ENCODE measurements at places on chromosomes 5 and 9. TPM values are rescaled to one million over a fixed set of nuclear protein-coding genes. Genes with fewer than 3 reads are reported as not detected.

DNA sequence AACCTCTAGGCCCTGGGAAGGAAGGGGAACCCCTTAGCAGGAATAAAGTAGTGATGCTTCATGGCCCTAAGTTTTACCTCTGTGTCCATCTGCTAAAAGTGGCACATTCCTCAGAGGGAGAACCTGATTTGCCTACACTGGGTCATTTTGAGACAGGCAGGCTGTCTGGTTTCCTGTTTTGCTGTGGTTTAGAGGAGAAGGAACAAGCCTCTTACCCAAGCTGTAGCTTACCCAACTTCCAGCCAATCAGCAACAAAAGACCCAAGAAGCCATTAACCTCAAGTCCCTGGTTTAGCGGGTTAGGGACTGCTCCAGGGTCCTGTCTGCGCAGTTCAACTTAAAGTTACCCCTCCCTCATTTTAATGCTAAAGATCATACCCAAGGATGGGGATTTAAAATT is 411.0 kb downstream of the MAT2B start:
- no peak overlapping the region for H3K4me3 ChIP-seq
- H3K27ac ChIP-seq, result no peak overlapping the region
- no peaks in the 10 kb centered on the region for H3K36me3 ChIP-seq
- DNase-seq, result no peak

- H3K27me3 ChIP-seq, result no peaks in the 10 kb centered on the region
- H3K27ac ChIP-seq, result no peak overlapping the region
- no peak for DNase-seq
- peaks cover 9% of the 10 kb centered on the region for H3K4me1 ChIP-seq
- no peaks in the 10 kb centered on the region for H3K36me3 ChIP-seq
These were observed 2.1 kb downstream of the CA9 start for GRCh38 chr9:35675732-35676392.

- no peak for DNase-seq
- no peaks in the 10 kb centered on the region for H3K36me3 ChIP-seq
- H3K27me3 ChIP-seq, result no peaks in the 10 kb centered on the region
- no peak overlapping the region for H3K4me3 ChIP-seq
These were observed 58.4 kb upstream of the TRIM32 start for GRCh38 chr9:116628716-116629115.

GRCh38 chr5:117065161-117065560 is 490.5 kb upstream of the SEMA6A start:
- no peaks in the 10 kb centered on the region for H3K36me3 ChIP-seq
- H3K27me3 ChIP-seq, result no peaks in the 10 kb centered on the region
- no peaks in the 10 kb centered on the region for H3K4me1 ChIP-seq
- H3K27ac ChIP-seq, result no peak overlapping the region
- DNase-seq, result no peak

DNA sequence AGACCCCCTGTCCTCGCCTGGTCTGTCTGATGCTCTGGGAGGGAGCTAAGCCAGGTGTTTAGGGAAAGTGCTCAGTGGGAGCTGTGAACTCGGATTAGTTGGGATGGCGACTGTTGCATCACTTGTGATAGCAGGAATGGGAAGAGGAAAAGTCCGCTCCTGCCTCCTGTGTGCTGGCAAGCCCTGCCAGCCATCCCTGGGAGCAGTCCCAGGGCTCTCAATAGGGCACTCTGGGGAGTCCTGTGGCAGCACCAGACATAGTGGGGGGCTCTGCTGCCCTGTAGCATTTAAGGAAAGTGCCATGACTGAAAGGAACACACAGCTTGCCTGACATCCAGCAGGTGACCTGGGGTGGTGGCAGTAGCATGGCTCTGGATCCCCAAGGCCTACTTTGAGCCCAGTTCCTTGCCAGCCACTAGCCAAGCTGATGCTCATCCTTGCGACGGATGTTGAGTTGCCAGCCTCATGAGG is 81.5 kb downstream of the AMBP start:
- no peak overlapping the region for H3K27ac ChIP-seq
- H3K4me1 ChIP-seq, result no peaks in the 10 kb centered on the region
- no peak for DNase-seq
- no peaks in the 10 kb centered on the region for H3K36me3 ChIP-seq
- no peaks in the 10 kb centered on the region for H3K27me3 ChIP-seq
- H3K4me3 ChIP-seq, result no peak overlapping the region

DNA sequence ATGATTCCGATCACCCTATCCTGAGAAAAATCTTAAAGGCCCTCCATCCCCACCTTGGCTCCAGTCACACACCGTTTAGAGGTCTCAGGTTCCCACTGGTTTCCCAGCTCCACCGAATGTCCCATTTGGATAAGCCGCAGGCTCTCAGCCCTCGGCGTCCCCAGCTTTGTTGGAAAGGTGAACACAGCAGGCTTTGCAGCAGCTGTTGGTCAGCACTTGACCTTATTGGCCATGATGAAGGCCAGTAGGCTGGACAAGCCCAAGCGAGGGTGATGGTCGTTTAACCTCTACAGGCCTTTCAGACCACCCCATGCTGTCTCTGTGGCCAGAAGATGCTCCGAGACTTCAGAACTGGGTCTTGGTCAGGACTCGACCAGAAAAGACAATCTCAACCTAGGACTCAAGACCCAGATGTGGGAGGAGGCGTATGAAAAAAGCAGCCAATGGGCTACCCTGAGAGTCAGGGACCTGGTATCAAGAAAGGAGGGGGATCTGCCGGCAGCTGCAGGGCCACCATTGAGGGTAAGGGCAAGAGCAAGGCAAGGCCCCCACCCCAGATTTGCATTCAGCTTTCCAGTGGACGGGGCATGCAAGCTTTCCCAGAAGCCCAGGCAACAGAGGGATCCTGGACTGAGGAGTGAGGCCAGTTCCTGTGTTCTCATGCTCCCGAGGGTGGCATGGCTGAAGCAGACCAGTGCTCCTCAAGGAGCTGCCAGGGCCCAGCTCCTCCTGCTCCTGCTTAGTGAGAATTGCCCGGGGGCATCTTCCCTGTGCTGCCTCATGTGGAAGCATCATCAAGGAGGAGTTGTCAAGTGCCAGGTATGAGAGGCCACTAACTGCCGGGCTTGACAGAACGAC is 13.4 kb downstream of the UBE2QL1 start:
- H3K4me3 ChIP-seq, result no peak overlapping the region
- H3K36me3 ChIP-seq, result no peaks in the 10 kb centered on the region
- DNase-seq, result no peak
- H3K27ac ChIP-seq, result no peak overlapping the region
- H3K4me1 ChIP-seq, result no peaks in the 10 kb centered on the region
- H3K27me3 ChIP-seq, result no peaks in the 10 kb centered on the region

GRCh38 chr9:2255128-2255527 is 240.0 kb downstream of the SMARCA2 start:
- H3K4me1 ChIP-seq, result no peaks in the 10 kb centered on the region
- H3K4me3 ChIP-seq, result no peak overlapping the region
- no peaks in the 10 kb centered on the region for H3K27me3 ChIP-seq
- no peak for DNase-seq
- H3K27ac ChIP-seq, result no peak overlapping the region

DNA sequence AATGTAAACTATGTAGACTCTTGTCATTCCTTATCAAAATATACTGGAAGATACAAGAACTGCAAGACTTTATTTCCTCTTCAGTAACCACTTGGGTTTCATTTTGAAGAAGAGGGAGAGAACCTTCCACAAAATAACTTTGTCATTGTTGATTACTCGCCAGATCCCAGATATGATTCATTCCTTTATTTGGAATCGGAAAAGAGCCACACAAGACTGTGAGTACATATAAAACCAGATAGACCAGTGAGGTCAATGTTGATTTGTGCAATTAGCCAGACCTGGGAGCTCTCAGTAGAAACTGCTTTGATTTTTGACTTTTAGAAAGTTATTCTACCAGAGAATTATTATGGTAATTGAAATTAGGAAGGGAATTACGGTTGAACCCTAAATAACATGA is 146.1 kb downstream of the TMEM167A start:
- H3K4me1 ChIP-seq, result peaks cover 4% of the 10 kb centered on the region
- H3K4me3 ChIP-seq, result no peak overlapping the region
- H3K27ac ChIP-seq, result no peak overlapping the region
- H3K27me3 ChIP-seq, result no peaks in the 10 kb centered on the region
- H3K36me3 ChIP-seq, result no peaks in the 10 kb centered on the region
- no peak for DNase-seq

GRCh38 chr9:137389428-137389746 is 33.6 kb downstream of the EXD3 start:
- H3K27ac ChIP-seq, result no peak overlapping the region
- H3K36me3 ChIP-seq, result no peaks in the 10 kb centered on the region
- H3K4me1 ChIP-seq, result no peaks in the 10 kb centered on the region
- H3K27me3 ChIP-seq, result no peaks in the 10 kb centered on the region
- no peak overlapping the region for H3K4me3 ChIP-seq

DNA sequence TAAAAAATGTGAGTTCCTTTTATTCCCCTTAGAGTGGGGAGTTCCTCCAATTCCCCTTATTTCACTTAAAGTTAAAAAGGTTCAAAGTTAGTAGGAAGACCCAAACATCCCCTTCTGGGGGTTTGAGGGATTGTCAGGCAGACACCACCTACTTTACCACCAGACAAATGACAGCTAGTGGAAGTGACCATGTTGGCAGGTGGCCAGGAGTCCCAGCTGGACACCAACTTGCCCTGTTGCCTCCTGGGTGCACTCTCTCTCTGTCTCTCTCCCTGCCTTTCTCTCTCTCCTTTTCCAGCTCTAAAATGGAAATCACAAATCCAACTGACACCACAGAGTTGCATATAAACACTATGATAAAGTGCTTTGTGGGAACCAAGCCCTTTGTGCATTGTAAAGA is 307.7 kb upstream of the TLE4 start:
- no peaks in the 10 kb centered on the region for H3K27me3 ChIP-seq
- H3K36me3 ChIP-seq, result no peaks in the 10 kb centered on the region
- DNase-seq, result no peak
- no peak overlapping the region for H3K4me3 ChIP-seq
- H3K4me1 ChIP-seq, result no peaks in the 10 kb centered on the region

- no peak for DNase-seq
- no peak overlapping the region for H3K4me3 ChIP-seq
- no peaks in the 10 kb centered on the region for H3K27me3 ChIP-seq
- no peak overlapping the region for H3K27ac ChIP-seq
- peaks cover 10% of the 10 kb centered on the region for H3K4me1 ChIP-seq
These were observed 200.5 kb upstream of the GAS1 start for GRCh38 chr9:87147839-87148238.

- no peaks in the 10 kb centered on the region for H3K36me3 ChIP-seq
- H3K27ac ChIP-seq, result peak overlapping the region; percentile 85
- peaks cover 22% of the 10 kb centered on the region for H3K4me1 ChIP-seq
- no peaks in the 10 kb centered on the region for H3K27me3 ChIP-seq
- no peak for DNase-seq
These were observed 141.5 kb downstream of the TSSK1B start for GRCh38 chr5:113293068-113293974.

- H3K4me3 ChIP-seq, result no peak overlapping the region
- no peak overlapping the region for H3K27ac ChIP-seq
- H3K27me3 ChIP-seq, result no peaks in the 10 kb centered on the region
- no peak for DNase-seq
These were observed 17.7 kb downstream of the RAD1 start for GRCh38 chr5:34897646-34898045.

- no peaks in the 10 kb centered on the region for H3K27me3 ChIP-seq
- no peak for DNase-seq
These were observed 412 bp downstream of the IZUMO3 start for GRCh38 chr9:24545285-24545684.

DNA sequence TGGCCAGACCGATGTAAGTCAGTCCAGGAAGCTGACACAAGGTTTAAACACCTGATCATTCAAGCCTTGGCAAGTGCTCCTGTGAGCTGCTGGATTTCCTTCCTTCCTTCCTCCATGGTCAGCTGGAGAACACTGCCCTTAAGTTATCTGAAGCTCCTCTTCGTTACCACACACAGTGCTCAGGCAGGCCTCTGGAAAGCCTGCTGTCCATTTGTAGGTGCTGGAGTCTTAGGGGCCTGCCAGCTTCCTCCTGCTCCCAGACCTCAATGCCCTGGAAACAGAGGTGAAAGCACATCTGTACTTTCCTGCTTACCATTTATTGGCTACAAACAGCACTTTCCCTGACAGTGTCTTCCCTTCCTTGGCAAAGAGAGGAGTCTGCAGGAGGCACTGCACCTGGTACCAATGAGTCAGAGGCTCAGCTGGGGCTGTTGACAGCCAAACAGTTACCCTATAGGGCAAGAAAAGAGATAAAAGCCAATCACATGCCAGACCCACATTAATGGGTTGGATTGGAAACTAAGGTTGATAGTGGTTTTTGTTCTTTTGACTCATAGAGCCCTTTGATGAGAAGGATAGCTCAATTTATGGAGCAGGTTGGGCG is 72.6 kb upstream of the PUM3 start:
- H3K4me1 ChIP-seq, result no peaks in the 10 kb centered on the region
- H3K36me3 ChIP-seq, result no peaks in the 10 kb centered on the region
- no peaks in the 10 kb centered on the region for H3K27me3 ChIP-seq
- no peak overlapping the region for H3K4me3 ChIP-seq

DNA sequence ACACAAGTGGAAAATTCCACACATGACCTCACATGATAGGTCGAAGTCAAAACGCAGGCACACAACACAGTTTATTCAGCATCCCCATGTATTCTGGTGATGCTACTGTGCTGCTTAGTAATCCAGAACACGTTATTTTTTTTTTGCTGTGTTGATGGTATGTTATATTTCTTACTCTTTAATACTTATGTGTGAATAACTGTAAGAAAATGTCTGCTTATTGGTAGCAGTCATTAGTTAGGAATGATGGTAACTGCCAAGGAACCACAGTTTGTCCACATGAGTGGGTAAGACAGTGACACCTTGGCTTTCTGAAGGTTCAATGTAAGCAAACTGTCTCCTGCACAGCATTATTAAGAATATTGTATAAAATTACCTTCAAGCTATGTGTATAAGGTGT is 107.7 kb upstream of the DAPK1 start:
- H3K4me3 ChIP-seq, result no peak overlapping the region
- peaks cover 11% of the 10 kb centered on the region for H3K4me1 ChIP-seq
- no peak overlapping the region for H3K27ac ChIP-seq
- H3K27me3 ChIP-seq, result no peaks in the 10 kb centered on the region
- no peaks in the 10 kb centered on the region for H3K36me3 ChIP-seq

DNA sequence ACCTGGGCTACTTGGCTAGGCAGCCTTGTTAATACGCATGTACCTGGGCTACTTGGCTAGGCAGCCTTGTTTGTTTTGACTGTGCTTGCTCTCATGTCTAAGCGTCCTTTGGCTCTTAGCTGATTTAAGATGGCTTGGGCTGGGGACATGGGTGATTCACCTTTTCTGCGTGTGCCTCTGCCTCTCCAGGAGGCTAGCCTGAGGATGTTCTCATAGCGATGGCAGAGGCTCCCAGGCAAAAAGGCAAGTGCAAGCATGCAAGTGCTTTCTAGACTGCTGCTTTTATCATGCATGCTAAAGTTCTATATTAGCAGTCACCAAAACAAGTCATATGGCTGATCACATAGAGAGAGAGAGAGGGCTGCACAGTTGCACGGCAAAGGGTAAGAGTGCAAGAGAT is 300.5 kb downstream of the IRX1 start:
- no peak for DNase-seq
- no peak overlapping the region for H3K4me3 ChIP-seq
- H3K4me1 ChIP-seq, result no peaks in the 10 kb centered on the region

GRCh38 chr9:120236596-120236995 is 343.4 kb downstream of the CDK5RAP2 start:
- DNase-seq, result no peak
- H3K36me3 ChIP-seq, result no peaks in the 10 kb centered on the region
- no peaks in the 10 kb centered on the region for H3K27me3 ChIP-seq

Gene FOXD4L5
- polyA plus RNA-seq, result 0.01 TPM

Gene DMRT2
- polyA plus RNA-seq, result not detected

Gene ELOVL7
- polyA plus RNA-seq, result 12.0 TPM

Gene SURF1
- 34.0 TPM for polyA plus RNA-seq

Gene IFNB1
- polyA plus RNA-seq, result 0.07 TPM

Gene CARD9
- polyA plus RNA-seq, result 0.21 TPM

Gene TMEM174
- polyA plus RNA-seq, result not detected

Gene SLC27A6
- polyA plus RNA-seq, result 1.1 TPM

Gene AQP7
- polyA plus RNA-seq, result not detected

Gene ZNF366
- polyA plus RNA-seq, result not detected

Gene SYNPO
- polyA plus RNA-seq, result 10.7 TPM

Gene MTMR12
- polyA plus RNA-seq, result 17.1 TPM

Gene CDH10
- 0.26 TPM for polyA plus RNA-seq

All from keratinocyte (primary cell).